ENCODE measurements at places on chromosomes 1 and 21.

- no peak for DNase-seq
Measured at GRCh38 chr1:234670967-234671626, 61.1 kb upstream of the IRF2BP2 start.

DNA sequence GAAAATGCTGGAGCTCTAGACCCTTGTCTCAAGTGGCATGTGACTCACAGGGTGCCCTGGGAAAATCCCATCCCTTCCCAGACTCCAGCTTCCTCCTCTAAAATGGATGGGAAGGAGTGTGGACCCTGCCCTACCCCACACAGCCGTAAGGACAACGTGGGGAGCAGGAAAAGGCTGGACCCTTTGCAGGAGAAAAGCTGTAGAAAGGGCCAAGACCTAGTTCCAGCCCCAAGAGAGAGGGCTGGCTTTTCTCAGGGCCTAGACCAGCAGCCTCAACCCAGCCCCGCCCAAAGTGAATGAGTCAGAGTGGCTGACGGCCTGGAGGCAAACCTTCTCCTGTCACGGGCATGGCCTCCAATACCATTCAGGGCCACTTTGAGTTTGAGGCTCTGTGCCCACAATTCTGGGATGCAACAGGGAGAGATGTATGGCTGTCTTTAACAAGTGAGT, 1.1 kb downstream of the LAMB3 start:
- no peak for DNase-seq

- DNase-seq = no peak
Measured at GRCh38 chr1:25854554-25854953, 4.7 kb downstream of the AUNIP start.

DNA sequence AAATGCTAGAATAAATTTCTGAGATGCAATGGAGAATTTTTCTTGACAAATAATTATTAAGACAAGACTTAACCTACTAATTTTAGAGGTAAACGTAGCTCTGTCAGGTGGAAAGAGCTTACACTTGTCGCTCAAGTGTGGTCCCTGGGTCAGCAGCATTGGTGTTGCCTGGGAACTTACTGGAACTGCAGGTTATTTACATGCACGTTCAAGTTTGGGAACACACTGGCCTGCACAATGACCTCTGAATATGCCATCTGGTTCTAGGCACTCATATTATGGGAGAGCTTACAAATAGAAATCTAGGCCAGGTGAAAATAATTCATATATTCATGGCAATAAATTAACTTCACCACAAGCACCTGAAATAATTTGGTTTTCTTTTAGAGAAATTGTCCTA, 88.5 kb upstream of the BCL9 start:
- DNase-seq = no peak

GRCh38 chr1:215501496-215501895, 65.6 kb upstream of the KCTD3 start:
- no peak for DNase-seq

GRCh38 chr1:85171721-85172120, 29.1 kb downstream of the SYDE2 start:
- DNase-seq = no peak

- no peak for DNase-seq
Measured at GRCh38 chr1:42756956-42757891, 9.6 kb downstream of the P3H1 start.

GRCh38 chr1:82731216-82731615, 930.5 kb downstream of the ADGRL2 start:
- no peak for DNase-seq

GRCh38 chr1:108124622-108125311, 75.4 kb downstream of the SLC25A24 start:
- DNase-seq = no peak

GRCh38 chr1:208216062-208216461, 28.1 kb downstream of the PLXNA2 start:
- no peak for DNase-seq

DNA sequence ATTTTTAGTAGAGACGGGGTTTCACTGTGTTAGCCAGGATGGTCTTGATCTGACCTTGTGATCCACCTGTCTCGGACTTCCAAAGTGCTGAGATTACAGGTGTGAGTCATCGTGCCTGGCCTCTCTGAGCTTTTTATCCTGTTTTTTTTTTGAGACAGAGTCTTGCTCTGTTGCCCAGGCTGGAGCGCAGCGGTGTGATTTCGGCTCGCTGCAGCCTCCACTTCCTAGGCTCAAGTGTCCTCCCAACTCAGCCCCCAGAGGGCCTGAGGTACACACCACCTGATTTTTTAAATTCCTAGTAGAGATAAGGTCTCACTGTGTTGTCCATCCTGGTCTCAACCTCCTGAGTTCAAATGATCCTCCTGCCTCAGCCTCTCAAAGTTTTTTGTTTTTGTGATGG, 20.4 kb downstream of the SESN2 start:
- DNase-seq = no peak

DNA sequence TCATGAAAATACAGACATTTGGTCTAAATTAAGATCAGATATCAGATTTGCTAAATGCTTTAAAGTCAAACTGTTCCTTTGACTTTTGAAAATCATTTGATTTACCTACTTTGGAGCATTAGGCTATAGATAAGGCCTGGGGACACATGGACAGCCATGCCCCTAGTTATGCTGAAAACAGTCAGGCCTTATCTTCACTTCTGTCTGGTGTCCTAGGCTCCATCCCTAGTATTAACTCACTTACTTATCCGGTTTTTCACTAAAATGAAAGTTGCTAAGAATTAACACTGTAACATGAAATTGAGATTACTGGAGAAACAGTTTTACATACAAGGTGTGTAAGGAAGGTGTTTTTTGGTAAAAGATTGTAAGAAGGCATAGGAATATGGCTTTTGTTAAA, 4.5 kb upstream of the CATSPERE start:
- no peak for DNase-seq

Data from GM06990 (cell line).